Brain microvascular endothelial cell (primary cell): ENCODE measurements at places on chromosomes 1 and 21.
A peak's percentile ranks its signal among the peaks of the same experiment; 100 is the strongest.

GRCh38 chr1:68478662-68479061, 18.2 kb downstream of the DEPDC1 start:
- DNase-seq: no peak

GRCh38 chr1:79737193-79737592, 730.7 kb upstream of the ADGRL4 start:
- no peak for DNase-seq

GRCh38 chr1:26717017-26717491, 21.2 kb downstream of the ARID1A start:
- DNase-seq: no peak

GRCh38 chr1:199522936-199523335, 504.6 kb upstream of the NR5A2 start:
- peak; percentile 34 for DNase-seq

DNA sequence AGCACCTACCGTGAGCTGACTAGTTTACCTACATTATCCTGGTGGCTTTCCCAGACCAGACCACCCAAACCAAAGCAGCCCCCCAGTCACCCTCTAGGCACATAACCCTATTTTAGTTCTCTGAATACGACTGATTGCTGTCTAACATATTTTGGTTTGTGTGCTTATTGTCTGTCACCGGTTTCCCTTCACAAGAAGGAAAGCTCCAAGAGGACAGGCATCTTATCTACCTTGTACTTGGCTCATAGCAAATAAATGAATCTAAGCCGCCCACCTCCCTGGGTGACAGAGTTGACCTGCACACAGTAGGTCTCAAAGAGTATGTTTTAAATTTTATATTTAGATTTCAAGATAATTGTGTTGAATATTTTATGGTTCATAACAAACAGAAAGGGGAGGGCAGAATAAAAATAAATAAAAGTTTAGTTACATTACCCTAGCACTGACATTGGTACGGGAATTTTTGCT, 904 bp upstream of the PRDX6 start:
- no peak for DNase-seq

- DNase-seq: no peak
Observed at GRCh38 chr1:207056673-207057072, 3.6 kb downstream of the PFKFB2 start.

DNA sequence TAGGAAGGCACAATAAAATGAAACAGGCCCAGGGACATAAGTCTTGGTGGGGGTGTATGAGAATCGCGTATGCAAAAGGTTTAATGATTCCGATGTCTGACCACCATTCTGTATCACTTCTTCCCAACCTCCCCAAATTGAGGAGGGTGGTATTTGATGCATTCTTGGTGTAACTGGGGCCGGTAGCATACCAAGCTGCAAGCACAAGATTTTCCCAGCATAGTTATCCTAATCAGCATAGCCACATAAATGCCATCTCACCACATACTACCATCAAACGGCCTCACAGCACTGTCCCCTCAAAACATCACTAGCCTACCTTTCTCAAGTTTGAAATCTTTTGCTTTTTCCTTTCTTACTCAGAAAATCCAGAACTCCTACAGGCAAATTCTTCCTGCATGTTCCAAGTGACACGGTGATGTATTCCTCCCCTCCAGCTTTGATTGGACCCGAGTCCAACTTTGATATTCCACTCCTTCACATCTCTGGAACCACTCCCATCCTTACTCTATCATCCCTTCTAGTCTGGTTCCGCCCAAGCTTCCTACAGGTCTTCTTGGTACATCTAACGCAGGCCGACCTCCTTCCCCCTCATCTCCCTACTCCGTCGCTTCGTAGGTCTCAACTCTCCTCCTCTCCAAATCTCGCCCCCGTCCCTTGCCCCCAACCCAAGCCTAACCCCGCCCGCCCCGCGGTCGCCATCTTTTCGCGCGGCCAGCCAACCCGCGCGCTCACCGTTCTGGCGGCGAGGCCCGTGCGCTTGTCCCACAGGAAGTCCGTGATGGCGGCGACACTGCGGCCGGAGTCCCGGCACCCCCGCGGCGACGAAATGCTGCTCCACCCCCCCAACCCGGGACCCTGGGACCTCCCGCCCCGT, 600 bp downstream of the CLK2 start:
- peak; percentile 53 for DNase-seq

DNA sequence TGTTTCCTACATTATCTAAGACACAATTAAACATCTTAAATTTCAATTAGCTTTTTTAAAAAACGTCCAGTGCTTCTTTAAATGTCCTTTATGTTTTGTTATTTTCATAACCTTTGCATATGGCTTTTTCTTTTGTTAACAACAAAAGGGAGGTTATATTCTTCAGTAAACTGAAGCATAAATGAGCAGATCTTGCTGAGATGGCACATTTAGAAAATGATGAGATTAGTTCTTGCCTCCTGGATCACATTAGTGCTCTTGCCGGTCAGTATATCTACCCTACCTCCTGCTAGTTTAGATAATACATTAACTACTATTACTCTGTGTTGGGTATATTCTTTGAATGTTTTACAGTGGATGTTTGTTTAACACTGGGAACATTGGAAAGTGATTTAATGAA, 126.1 kb downstream of the DISP1 start:
- DNase-seq: no peak

DNA sequence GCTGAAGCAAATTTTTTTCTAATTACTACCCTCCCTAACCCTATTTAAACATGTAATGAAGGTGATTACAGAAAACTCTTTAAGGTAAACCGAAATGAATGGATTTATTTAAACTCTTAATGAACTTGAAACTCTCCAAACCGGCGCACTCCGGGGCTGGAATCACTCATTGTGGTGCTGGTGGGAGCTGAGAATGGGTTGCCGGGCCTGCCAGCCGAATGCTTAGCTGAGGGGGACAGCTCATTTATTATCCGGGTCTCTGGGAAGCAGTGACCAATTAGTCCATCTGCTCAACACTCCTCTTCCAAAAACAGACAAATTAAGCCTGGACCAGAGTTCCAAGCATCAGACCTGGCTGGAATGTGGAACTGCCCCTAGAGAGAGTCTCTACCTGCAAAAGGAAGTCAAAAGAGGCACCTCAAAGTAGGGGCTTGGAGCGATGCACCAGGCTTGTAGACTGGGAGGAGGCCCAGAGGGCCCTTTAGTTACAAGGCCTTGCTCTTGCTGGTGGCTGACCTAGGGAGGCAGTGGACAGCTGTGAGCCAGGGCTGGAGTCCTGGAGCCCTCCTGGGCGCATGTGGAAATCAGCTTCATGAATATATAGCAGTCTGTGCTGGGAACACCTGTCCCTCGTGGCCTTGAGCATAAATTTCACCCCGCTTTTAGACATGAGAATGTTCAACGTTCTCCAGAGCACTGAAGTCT, 320.7 kb downstream of the AJAP1 start:
- no peak for DNase-seq

DNA sequence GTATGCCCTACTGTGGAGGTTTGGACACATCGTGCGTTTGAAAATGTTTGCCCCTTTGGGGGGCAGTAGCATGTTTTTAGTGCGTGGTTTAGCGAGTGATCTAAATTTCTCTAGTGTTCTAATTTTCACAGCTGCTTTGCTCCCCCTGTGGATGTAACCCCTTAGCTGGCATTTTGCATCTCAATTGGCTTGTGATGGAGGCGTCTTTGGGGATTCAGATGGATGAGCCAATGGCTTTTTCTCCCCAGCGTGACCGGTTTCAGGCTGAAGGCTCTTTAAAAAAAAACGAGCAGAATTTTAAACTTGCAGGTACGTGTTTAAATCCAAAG, 836 bp downstream of the CDC7 start:
- DNase-seq: peak; percentile 35

- DNase-seq: no peak
Observed at GRCh38 chr21:42434884-42435283, 31.2 kb downstream of the UBASH3A start.

- DNase-seq: no peak
Observed at GRCh38 chr1:175904808-175905207, 161.4 kb upstream of the TNR start.

GRCh38 chr1:50735443-50735842, 224.6 kb downstream of the FAF1 start:
- no peak for DNase-seq

DNA sequence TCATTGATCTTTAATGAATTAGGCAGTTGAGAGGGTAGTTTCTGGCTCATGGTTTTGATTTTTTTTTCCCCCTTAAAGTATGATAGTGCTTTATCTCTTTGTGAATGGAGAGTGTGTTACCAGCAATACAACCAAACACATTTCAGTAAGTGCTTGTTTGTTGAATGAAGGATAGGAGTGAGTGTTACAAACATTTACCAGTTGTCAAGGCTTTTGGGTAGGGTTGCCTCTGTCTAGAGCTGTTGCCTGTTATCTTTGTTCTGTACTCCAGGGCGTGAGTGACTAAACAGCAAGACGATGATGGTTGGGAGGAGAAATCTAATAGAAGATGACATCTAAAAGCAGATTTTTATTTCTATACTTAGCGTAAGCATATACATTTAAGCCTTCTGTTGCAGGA, 21.5 kb downstream of the MAP3K7CL start:
- no peak for DNase-seq

DNA sequence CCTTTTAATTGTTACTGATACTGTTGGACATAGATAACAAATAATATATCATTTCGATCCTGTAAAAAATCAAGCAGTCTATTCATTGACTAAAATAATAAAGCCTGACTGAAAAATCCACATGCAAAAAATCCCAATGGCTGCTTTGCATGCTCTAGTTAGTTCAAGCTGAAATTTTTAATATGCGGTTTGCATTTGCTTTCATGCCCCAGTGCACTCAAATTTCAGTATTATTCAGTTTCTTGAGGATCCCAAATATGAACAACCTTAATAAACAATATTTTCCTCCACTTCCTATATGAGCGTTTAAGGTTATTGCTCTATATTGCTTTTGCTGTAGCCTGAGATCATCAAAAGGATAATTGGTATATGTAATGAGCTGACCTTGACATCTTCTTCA, 75.1 kb upstream of the DPH5 start:
- DNase-seq: no peak

DNA sequence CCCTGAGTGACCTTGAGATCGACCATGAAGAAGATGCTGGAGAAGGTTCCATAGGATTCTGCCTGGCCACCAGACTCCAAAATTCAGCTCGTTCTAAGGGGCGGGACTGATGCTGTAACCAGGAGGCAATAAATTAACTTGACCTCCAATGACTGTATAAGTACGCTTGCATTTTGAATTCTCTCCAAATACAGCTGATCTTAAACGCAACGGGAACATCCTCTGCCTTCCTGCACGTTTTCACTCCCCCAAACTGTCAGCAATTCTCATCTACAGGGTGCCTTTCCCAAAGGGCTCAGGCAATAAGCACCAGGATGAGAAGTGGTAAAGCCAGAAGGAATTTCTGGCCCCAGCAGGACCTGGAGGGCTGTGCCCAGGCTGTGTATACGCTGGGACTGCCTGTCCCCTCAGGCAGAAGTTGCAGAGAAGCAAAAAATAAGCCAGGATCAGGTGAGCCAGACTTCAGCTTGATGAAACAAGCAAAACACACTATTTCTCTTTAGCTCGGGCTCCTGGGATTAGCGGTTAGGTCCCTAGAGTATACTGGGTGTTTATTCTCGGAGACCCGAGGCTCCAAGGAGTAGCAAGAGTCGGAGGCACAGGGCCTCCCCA, 124.8 kb downstream of the LRIG2 start:
- DNase-seq: no peak

DNA sequence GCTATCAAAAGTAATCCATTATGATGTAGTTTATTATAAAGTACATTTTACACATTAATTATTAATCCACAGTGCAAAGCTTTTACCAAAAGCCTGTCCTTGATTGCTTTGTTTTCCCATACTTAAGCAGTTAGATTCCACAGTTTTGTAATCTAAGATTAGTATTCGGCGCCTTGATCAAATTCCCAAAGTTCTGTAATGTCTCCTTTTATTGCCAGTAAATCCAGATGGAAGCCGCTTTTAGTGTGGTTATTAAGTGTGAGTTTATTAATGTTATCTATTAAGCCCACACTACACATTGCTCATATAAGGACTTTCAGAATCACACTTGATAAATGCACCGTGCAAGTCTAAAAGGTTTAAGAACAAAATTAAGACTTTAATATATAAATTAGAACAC, 199.2 kb upstream of the PKN2 start:
- no peak for DNase-seq

GRCh38 chr1:201631037-201631436, 92.1 kb downstream of the NAV1 start:
- DNase-seq: no peak

DNA sequence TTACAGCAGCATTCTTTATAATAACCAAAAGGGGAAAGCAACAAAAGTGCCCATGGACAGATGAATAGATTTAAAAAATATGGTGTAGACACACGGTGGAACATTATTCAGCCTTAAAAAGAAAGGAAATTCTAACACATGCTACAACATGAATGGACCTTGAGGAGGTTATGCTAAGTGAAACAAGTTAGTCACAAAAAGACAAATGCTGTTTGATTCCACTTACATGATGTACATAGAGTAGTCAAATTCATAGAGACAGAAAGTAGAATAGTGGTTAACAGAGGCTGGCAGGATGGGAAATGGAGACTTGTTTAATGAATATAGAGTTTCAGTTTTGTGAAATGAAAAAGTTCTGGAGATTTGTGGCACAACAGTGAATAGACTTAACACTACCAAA, 151.4 kb downstream of the CYYR1 start:
- DNase-seq: no peak

DNA sequence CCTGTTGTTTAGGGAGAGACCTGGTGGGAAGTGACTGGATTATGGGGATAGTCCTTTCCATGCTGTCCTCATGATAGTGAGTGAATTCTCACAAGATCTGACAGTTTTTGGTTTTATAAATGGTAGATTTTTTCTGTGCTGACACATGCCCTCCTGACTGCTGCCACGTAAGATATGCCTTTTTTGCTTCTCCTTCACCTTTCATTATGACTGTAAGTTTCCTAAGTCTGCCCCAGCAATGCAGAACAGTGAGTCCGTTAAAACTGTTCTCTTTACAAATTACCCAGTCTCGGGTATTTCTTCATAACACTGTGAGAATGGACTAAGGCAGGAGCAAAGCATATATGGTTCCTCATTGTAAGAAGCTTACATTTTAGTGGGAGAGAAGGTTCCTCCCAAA, 1727.2 kb downstream of the NCAM2 start:
- no peak for DNase-seq

DNA sequence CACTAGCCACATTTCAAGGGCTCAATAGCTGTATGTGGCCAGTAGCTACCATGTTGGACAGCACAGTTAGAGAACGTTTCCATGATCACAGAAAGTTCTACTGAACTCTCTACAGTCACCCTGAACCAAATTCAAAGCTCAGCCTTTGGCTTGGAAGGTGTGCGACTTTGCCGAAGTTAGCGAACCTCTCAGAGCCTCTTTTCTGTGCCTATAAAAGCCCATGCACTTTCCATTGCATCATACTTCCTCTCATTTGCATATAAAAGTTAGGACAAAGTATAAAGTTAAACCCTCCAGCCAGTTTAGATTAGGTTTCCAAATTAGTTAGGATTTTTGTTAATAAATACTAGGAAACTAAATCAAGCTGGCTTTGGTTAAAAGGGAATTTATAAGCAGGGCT, 4.7 kb upstream of the SLC1A7 start:
- no peak for DNase-seq

DNA sequence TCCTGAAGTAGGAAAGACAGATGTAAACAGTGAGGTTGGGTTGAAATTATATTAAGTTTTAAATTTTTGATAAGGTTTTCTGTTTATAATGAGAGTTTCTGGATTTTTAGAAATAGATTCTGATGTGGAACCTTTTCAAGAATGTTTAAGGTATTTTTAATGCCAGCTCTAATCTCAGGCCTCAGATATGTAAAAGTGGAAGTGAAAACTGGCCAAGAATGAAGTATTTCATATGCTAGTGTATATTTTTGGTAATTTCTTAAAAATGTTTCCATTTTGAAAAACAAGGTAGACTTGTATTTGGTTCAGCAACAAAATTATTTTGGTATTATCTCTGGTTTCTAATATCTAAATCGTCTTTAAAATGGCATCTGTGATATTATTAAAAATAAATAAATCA, 14.4 kb downstream of the IFNAR1 start:
- no peak for DNase-seq
